ENCODE measurements at places on chromosomes 7 and 10.

- no peak for DNase-seq
These were observed 6.4 kb downstream of the NFKB2 start for GRCh38 chr10:102401735-102402511.

DNA sequence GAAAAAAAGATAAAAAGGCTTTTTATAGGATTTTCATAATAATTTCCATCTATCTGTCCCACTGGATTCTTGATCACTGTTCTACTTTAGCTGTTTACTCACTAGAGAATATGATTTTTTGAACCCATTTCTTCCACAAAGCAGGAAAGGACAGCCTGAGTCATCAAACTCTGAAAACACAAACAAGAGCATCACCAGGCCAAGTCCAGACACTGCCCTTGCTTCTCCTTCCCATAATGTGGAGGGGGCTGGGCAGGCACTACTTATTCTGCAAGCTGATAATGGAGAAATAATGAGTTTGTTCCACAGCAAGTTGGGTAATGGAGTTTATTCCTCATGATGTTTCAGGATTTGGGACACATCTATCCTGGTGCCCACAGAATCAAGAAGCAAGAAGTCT, 13.0 kb upstream of the KCNIP2 start:
- DNase-seq: no peak

DNA sequence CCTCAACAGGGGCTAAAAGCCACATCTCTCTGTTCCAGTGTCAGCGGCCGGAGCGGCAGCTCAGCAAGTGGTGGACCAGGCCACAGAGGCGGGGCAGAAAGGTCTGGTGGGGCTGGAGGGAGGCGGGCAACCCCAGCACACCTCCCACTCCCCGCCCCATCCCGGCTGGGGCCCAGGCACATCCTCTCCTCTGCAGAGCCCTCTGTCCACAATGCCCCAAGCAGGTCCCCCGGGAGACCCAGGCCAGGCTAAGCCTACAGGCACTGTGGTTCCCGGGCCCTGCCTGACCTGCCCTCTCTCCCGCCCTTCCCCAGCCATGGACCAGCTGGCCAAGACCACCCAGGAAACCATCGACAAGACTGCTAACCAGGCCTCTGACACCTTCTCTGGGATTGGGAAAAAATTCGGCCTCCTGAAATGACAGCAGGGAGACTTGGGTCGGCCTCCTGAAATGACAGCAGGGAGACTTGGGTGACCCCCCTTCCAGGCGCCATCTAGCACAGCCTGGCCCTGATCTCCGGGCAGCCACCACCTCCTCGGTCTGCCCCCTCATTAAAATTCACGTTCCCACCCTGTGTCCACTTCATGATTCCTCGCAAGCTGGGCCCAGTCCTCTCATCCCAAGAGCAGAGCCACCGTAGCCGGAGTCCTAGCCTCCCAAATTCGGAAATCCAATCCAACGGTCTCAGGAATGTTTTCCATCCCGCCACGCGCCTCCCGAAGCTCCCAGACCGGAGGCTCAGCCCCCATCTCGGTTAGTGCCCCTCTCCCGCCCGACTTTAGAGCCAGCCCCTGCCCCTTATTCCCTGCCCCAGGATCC, 2.1 kb downstream of the ADIRF start:
- no peak for DNase-seq

GRCh38 chr7:173209-173918, 19.0 kb upstream of the FAM20C start:
- no peak for DNase-seq

GRCh38 chr7:105776068-105776790, 100.2 kb downstream of the ATXN7L1 start:
- no peak for DNase-seq

DNA sequence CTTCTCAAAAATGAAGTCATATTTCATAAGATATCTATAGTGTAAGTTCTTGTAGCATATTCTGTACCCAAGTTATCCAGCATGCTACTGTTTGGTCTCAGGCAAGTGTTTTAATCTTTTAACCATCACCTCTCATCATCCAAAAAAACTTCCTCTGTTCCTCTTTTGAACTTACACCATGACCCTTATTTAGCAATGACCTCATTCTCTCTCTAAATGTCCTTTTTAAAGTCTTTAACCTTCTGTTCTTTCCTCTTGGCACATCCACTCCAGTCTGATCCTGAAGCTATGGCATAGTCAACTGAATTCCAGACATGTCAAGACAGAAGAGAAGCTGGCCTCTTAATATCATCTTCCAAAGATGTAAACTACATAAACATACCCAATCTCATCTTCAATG, 26.2 kb downstream of the PPP3CB start:
- no peak for DNase-seq

- DNase-seq: no peak
These were observed 1040.0 kb downstream of the SORCS3 start for GRCh38 chr10:105681051-105681450.

DNA sequence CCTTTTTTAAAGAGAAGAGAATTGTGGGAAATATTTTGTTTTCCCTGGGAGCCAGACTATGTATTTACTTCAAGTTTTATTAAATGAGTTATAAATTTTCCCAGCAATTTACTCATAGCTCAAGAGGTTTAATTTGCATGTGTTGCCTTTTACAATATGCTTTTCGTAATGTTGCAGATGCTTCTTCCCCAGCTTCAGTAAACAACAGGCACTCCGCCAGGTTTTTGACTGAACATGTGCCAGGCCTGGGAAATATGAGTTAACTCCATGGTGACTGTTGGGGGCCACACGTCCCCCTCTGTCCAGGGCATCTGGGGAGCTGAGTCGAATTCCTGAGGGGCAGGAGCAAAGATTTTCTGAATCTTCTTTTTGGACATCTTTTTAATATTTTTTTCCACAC, 545.7 kb downstream of the LRMDA start:
- DNase-seq: no peak

GRCh38 chr10:71125749-71126107, 86.6 kb upstream of the UNC5B start:
- no peak for DNase-seq

DNA sequence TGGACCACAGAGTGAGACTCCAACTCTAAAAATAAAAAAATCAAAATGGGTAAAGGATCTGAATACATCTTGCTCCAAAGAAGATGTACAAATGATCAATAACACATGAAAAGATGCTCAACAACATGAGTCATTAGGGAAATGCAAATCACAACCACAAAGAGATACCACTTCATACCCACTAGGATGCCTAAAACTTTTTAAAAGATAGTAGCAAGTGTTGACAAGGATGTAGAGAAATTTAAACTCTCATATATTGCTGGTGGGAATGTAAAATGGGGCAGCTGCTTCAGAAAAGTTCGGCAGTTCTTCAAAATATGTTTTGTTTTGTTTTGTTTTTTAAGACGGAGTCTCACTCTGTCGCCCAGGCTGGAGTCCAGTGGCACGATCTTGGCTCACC, 45.7 kb upstream of the GTF2IRD1 start:
- DNase-seq: no peak

GRCh38 chr7:7938471-7938870, 30.1 kb upstream of the GLCCI1 start:
- DNase-seq: no peak

- DNase-seq: no peak
These were observed 153.0 kb downstream of the SNX13 start for GRCh38 chr7:17787257-17787656.

DNA sequence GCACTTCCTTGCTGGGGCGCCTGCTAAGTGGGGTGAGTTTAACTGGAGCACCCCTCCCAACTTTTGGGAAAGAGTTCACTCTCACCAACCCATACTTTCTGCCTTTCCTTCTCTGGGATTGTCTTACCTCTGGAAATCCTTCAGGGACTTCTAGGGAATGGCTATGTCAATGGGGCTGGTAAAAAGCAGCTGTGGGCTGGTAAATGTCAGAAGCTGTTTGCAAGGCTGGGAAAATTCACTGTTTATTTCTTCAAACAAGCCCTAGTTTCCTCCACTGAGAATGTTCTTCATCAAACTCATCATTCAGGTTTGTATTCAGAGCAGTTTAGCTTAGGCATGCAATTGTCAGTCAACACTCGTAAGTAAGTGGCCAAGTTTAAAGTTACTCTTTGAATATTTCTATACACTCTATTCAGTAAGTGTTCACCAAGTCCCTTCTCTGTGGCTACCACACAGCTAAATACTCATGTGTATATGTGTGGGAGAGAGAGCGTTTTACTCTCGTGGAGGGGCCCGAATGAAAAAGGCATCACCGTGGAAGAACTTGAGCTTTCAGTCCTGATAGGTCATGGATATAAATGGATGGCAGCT, 654.8 kb downstream of the LRMDA start:
- no peak for DNase-seq

GRCh38 chr10:60042914-60043313, 136.6 kb upstream of the CCDC6 start:
- no peak for DNase-seq

GRCh38 chr7:77766801-77767605, 31.2 kb downstream of the TMEM60 start:
- no peak for DNase-seq

- no peak for DNase-seq
These were observed 103.2 kb downstream of the CNNM2 start for GRCh38 chr10:103021150-103021899.

DNA sequence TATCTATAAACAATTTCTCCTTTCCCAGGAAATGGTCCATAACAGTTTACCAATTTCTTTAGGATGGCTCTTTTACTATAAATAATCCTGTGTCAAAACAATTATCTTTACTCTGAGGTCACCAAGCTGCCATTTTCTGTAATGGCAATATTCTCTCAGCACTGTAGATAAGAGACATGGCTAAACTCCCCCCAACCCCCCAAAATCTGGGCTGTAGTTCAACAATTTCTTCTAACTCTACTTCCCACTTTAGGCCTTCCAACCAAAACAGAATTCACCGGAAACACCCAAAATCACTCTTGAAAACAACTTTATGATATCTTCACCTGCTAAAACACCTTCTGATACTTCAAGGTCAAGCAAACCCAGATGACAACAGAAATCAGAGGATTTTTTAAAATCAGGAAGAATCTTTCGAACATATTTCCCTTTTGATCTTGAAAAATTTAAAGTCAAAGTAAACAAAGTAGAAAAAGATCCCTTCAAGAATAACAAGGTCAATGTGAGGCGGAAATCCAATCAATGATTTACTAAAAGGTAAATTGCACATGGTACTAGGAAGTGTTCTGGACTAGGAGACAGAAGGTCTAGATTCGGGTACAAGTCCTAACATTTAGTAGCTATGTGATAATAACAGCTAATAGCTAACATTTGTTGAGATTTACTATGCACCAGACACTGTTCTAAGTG, 176.8 kb downstream of the CPEB3 start:
- DNase-seq: no peak

DNA sequence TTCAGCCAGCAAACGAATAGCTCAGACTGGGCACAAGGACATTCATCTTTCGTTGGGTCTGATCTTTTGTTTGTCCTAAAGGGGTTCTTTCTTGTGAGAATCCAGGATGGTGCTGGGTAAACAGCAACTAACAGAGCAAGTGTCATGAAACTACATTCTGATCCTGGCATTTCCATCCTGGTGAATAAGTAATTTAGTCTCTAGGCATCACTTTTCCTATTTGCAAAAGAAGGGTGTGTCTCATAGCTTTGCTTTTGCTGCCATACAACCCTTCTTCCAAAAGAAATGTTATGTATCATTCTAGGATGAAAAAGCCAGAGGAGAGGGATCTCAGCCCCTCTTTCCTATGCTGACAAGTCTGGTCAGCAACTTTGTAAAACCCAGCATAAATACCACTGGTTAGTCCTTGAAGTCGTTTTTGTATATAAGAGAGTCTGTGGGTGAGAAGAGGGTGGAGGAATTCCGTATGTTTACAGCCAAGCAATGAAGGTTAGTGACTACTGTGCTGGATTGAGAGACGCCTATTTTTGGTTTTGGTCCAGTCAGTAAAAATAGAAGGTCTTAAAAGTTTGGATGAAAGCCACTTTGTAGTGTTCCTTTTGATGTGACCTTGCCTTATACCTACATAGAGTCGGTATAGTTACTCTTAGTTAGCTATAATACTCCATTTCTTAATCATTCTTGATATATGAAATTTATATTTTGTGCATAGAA, 88.4 kb upstream of the SLC25A13 start:
- no peak for DNase-seq

GRCh38 chr10:84097787-84098353, 41.4 kb upstream of the GHITM start:
- no peak for DNase-seq

- no peak for DNase-seq
These were observed 128.3 kb downstream of the TCF7L2 start for GRCh38 chr10:113078282-113078907.

- no peak for DNase-seq
These were observed 49.4 kb upstream of the LRRN3 start for GRCh38 chr7:111041577-111041976.

DNA sequence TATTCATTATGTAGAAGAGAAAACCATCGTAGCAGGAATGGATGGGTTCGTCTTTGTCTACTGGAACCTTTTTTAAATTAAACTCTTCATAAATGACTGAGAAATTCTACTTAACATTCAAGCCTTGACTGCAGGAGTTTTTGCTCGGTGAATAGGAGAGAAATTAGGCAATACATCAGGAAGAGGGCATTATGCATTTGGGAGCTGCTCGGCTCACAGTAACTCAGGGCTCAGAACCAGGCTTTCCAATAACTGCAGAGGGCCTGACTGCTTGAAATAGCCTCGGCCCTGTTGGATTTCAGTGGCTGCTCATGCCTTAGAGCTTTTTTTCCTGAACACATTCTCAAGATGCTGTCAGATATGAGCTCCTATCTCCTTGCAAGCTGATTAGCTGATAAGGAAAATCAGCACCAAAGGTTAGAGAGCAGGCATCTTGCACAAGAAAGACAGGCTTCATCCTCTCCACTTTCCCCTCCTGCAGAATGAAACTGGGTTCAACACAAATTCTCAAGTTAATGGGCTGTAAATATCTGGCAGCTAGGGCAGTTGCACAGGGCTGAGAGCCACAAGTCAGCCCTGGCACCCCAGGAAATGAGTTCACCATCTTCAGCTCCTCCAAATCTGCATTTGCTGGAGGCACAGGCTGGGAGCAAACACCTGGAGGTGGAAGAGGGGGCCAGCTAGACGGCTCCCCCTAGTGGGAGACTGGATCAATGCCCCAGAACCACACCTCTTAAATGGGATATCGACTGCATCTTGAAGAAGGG, 24.3 kb downstream of the TECTB start:
- DNase-seq: no peak

GRCh38 chr7:148615085-148615730, 24.6 kb downstream of the C7orf33 start:
- no peak for DNase-seq

DNA sequence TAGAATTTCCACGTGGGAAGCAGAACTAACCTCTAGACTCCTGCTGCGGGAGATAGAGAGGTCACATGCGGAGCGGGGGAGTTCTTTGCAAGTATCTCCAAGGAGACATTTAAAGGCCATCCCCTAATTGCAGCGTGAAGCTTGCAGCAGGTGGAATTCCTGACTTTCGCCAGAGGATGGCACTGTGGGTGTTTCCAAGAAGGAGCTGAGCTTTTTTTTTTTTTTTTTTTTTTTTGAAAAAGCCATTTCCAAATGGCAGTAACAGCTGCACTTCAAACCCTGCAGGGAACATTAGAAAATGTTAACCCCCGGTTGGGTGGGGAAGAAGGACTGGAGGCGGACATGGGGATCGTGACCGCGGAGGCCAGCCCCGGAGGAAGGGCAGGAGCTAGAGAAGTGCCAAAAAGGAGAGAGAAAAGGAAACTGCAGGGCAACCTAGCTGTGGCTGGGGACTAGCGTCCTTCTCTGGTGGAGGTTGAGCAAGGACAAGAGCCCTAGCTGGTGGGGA, 487.7 kb downstream of the TYW1 start:
- DNase-seq: no peak

GRCh38 chr10:98252464-98252863, 15.5 kb downstream of the LOXL4 start:
- no peak for DNase-seq

GRCh38 chr7:33753881-33754525, 151.3 kb upstream of the BMPER start:
- no peak for DNase-seq

- DNase-seq: no peak
These were observed 130.4 kb upstream of the RAB18 start for GRCh38 chr10:27373566-27374160.
